Uterus (tissue), 4 donors: ENCODE measurements at places on chromosomes 6 and 20. TPM values are rescaled to one million over a fixed set of nuclear protein-coding genes. Genes with fewer than 3 reads are reported as not detected.

GRCh38 chr20:61271312-61272231, 19.5 kb downstream of the CDH4 start:
- no peaks in the 10 kb centered on the region for H3K4me1 ChIP-seq
- H3K27ac ChIP-seq = no peak overlapping the region
- H3K36me3 ChIP-seq = no peaks in the 10 kb centered on the region
- H3K27me3 ChIP-seq = no peaks in the 10 kb centered on the region

DNA sequence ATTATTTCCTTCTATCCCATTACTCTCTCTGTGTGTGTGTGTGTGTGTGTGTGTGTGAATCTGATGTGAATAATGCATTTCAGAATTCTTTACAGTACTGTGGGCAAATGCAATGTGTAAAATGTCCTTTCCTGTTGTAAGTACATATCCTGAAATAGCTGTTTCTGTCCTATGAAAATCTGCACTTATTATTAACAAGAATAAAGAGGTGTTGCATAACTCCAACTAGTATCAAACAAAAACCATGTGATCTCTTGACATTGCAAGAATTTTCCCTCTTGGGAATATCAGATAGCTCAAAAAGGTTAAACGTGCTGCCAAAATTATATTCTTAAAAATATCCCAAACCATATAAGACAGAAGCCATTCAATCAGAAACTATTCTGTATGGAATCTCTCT, 52.0 kb downstream of the LGSN start:
- H3K36me3 ChIP-seq = no peaks in the 10 kb centered on the region
- no peaks in the 10 kb centered on the region for H3K27me3 ChIP-seq
- H3K4me3 ChIP-seq = no peak overlapping the region
- H3K4me1 ChIP-seq = no peaks in the 10 kb centered on the region

GRCh38 chr6:100657678-100658330, 193.1 kb upstream of the SIM1 start:
- no peaks in the 10 kb centered on the region for H3K36me3 ChIP-seq
- no peak overlapping the region for H3K27ac ChIP-seq
- DNase-seq = no peak
- no peak overlapping the region for H3K4me3 ChIP-seq
- H3K4me1 ChIP-seq = no peaks in the 10 kb centered on the region

The PPIL1 gene
- total RNA-seq = 25.6 TPM
